Sigmoid colon (tissue), 7 donors: ENCODE measurements at places on chromosomes 5 and 9.

DNA sequence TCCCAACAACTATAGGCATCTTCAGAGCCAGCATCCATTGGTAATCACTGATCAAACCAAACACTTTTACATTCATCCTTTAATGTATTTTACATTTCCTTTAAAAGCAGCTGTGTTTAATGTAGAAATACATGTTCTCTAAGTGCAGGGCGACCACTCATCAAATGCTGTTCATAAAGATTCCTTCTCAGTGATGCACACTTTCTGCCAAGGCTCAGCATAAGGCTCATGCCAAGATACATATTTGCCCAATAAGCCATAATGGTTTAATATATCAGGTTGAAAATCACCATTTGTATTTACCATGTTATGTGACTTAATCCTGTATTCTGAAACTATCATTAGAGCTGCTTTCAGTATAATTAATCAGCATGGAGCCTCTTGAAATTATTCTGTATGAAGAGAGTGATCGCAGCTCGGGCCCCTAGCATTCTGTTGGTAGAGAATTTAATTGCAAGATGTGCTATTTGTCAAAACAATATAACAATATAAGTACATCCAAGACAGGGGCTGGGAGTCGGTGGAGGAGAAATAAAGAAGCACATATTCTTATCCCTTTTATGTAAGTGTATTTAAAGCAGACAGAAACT, 267.5 kb downstream of the EBF1 start:
- DNase-seq = no peak

GRCh38 chr9:15485836-15486666, 24.7 kb downstream of the PSIP1 start:
- no peak for DNase-seq

GRCh38 chr5:143964919-143965318, 153.0 kb downstream of the HMHB1 start:
- DNase-seq = no peak

DNA sequence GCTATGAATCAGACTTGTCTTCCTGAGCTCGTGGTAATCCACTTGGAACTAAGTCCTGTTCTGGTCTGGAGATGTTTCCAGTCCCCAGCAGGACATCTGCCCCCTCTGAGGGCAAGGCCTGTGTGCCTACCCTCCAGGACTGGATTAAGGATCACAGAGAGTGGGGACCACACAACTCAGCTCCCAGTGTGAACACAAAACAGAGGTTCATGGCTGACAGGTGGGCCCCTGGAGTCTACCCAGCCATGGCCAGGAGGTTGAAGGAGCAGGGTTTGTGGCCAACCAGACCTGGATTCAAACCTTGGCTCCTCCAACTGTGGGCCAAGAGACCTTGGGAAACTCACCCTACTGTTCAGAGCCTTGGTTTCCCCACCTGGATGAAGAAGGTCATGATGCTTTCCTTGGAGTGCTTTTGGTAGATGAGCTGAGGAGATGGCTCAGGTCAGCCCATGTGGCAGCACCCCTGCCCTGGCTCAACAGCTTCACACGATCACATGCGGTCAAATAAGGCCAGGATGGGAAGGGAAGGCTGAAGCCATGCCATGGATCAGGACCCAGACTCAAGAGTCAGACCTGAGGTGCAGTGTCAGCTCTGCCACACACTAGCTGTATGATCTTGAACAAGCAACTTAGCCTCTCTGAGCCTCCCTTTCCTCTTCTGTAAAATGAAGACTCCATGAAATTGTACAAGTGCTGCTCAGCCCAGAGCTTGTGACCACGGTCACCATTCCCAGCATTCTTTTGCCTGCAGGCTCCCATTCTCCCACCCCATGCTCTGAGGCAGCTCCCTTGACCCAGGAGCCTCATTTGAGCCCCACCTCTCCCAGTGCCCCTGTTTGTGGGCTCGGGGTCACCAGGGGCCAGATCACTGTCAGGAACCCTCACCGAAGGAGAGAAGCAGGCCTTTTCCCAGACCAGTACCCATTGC, 27.3 kb upstream of the ANGPTL2 start:
- peak; percentile 27 for DNase-seq

GRCh38 chr5:150851039-150851438, 4.7 kb downstream of the IRGM start:
- no peak for DNase-seq

DNA sequence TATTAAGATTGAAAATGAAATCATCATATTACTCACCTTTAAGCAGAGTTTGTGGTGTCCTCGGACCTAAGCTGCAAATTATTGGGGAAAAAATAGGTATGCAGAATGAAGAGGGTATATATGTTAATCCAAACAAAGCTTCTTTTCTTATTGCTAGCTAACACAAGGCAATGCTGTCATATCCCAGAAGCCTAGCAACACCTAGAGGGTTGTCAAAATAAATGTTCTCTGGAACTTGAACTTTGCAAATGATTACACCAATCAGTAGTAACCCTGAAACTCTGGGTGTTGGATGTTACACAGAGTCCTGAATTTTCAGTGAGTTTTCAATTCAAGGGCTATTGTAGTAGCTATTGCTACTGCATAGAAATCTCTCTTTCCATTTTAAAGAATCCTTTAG, at the start of gene C6:
TSS of gene C6 (minus strand) at position 193 of the 400 bp plus-strand sequence. CDS start 10,302 bp downstream, outside the sequence.
- DNase-seq = no peak

- no peak for DNase-seq
Measured at GRCh38 chr5:160263326-160263855, 34.1 kb downstream of the FABP6 start.

DNA sequence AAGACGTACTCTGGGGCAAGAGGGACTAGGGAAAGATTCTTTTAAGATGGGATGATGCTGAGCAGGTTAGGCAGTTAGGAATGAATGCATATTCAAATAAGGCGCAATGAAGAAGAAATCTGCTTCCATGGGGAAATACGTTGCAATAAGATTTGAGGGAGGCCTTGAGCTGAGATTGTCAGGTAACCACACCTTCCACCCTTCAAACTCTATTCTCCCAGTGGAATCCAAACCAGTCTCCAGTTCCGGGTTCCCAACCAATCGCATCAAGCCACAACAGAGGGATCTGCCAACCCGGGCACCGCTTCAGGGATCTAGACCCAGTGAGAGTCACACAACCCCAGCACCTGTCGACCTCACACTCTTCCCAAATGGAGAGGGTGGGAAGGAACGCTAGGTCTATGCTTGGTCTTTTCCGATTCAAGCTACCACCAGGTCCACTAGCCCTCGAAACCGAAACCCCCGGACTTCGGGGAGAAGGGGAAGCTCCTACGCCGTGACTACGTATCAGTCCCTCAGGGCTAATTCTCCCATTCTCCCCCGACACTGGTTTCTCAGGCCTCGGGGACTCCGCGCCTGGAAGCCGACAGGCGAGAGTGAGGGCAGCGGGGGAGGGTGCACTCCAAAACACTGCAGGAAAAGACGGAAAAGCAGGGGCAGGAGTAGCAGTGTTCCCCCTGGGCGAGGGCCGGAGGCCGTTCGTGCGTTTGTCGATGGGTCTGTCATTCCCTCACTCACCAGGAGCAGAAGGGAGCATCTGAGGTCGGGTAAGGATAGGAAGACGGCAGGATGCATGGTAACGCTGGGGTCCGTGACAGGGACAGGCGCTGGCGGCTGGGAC, 534 bp downstream of the ERP44 start:
- peak; percentile 69 for DNase-seq

- no peak for DNase-seq
Measured at GRCh38 chr5:52466113-52466512, 321.6 kb upstream of the ITGA1 start.

- no peak for DNase-seq
Measured at GRCh38 chr5:124377386-124377785, 369.1 kb downstream of the ZNF608 start.

DNA sequence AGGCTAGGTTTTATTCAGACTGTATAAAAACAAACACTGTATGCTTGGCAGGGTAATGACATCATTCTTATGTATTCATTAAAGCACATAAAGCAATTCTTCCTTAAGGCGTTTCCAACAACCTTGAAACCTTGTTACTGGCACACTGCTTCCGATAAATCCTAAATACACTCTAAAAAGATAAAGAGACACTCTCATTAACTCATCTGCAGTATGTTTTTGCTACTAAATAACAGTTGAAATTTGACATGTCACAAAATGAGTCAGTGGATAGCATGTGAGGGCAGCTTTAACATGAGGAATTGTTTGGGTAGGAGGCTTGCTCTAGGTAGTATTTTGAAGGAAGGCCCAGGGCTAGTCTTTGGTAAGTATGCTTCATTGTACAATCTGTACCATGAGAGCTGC, 13.7 kb downstream of the YIPF5 start:
- DNase-seq = no peak

- no peak for DNase-seq
Measured at GRCh38 chr5:58457050-58457449, 2.8 kb downstream of the PLK2 start.

DNA sequence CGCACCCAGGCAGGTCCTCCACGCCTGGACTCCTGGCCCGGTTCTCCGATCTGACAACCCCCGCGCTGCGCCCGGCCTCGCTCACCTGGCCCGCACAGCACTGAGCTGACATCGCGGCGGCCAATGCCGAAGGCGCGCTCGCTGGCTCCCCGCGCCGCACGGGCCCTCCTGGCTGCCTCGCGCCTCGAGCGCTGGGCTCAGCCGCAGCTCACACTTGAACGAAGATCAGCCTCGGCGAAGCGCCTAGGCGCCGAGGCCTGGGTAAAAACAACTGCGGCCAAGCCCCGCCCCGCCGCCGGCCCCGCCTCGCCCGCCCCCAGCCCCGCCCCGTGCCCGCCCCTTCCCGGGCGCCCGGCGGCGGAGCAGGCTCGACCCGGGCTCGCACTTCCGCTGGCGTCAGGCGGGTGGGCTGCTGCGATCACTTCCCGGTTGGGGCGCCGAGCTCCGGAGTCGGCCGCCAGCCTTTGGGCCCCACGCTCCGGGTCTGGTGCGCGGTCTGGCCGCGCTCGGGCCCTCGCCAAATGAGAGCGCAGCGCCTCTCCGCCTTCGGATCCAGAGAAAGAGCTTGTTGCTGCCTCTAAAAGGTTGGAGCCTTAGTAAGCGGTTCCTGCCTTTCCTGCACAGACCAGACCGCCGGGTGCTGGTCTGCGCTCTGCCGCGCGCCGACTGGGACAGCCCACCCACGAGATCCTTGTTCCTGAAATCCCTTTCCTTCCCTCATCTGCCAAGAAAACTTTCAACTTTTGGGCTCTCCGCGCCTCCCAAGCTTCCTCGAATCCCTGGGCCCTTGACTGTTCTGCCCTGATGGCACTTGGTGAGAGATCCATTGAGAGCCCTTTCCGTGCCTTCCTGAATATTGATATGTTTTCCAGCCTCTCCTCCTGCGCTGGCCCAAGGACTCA, at the start of gene SERINC5:
TSS of gene SERINC5 (minus strand) at position 238 of the 902 bp plus-strand sequence. CDS start at position 112, 126 bp downstream.
- peak; percentile 93 for DNase-seq

DNA sequence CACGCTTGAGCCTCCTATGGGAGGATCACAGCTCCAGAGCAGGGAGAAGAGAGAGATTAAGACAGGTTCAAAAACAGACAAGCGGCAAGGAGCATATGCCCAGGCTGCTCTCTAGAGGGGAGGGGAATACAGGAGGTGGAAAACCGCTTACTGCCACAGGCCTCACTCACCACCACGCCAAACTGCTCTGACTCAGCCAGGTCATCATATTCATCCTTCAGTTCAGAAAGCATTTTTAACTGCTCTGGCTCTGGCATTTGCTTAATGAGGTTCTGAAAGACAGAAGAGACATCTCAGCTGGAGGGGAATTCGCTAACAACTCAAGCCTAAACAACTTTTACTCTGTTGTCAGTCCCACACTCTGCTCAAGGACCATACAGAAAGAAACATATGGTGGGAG, 40.1 kb downstream of the PCDHGC5 start:
- DNase-seq = no peak

DNA sequence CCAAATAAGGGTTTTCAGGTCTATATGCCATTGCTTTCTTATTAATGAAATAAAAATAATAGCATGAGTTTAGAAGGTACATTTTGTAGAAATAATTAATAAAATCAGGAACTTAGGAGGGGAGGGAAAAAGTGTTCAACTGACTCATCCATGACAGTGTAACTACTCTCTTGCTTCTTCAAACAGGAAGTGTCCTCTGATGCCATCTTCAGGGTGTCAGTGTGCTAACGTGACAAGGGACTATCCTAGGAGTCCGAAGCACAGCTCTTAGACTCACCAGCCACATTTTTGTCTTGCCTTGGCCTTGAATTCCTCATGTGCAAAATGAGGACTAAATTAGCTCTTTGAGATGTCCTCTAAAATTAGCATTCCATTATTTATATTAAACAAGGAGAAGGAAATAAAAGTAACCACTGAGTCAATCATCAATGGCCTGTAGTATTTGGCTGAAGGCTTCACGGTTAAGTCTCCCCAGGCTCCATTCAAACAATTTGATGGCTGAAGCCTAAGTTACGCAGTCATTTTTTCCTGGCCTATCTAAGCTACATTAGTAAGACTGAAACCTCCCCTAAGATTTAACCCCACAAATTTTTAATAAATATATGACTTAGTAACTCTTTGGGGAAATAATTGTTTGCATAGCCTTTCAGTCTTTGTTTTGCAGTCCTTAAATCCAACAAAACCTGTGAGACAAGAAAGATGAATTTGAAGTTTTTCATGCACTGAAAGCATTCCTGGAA, 151.1 kb downstream of the ARL15 start:
- no peak for DNase-seq

GRCh38 chr9:91180240-91180929, 181.3 kb downstream of the AUH start:
- DNase-seq = no peak

GRCh38 chr5:33315189-33315588, 125.6 kb upstream of the TARS1 start:
- no peak for DNase-seq

DNA sequence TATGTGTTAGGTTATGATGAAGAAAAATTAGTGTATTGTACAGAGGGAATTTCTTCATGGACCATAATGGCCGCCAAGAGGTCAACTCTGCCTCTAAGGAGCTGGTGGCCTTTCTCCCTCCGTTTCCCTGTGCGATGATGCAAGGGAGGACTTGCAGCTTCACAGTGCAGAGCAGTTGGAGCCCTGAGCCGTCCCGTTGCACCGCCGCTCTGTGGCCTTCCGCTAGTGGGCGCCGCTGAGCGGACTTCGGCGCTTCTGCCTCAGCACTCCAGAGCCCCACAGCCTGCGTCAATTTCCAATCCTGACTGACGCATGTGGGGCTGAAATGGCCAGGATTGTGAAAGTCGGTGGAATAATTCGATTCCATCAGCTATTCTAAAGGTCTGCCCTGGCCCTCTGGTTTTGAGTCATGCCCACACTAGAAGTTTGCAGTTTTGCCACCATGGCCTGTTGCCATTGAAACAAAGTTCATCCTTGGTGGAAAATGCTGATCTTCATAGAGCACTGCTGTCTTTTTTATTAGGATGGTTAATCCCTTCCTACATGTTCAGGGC, 22.7 kb upstream of the LECT2 start:
- peak; percentile 80 for DNase-seq
